ENCODE measurements at places on chromosomes 7 and 10. TPM values are rescaled to one million over a fixed set of nuclear protein-coding genes. Genes with fewer than 3 reads are reported as not detected.

Gene NEUROG3
- total RNA-seq = not detected

Gene C10orf62
- total RNA-seq = not detected

Gene BLVRA
- total RNA-seq = 38.4 TPM

Gene EPHA1
- total RNA-seq = not detected

Gene OR6B1
- total RNA-seq = not detected

Gene SPDYE2
- total RNA-seq = not detected

Gene SYCE1
- not detected for total RNA-seq

Gene DAGLB
- 13.3 TPM for total RNA-seq

Gene DUS4L
- 10.0 TPM for total RNA-seq

Gene SRRM3
- 1.00 TPM for total RNA-seq

Gene GIMAP1
- not detected for total RNA-seq

Gene CYP26A1
- total RNA-seq = 0.33 TPM

Gene SFXN2
- 11.0 TPM for total RNA-seq

Gene PON1
- total RNA-seq = not detected

Gene TRRAP
- total RNA-seq = 21.7 TPM
